ENCODE measurements at places on chromosomes 3 and 15.

DNA sequence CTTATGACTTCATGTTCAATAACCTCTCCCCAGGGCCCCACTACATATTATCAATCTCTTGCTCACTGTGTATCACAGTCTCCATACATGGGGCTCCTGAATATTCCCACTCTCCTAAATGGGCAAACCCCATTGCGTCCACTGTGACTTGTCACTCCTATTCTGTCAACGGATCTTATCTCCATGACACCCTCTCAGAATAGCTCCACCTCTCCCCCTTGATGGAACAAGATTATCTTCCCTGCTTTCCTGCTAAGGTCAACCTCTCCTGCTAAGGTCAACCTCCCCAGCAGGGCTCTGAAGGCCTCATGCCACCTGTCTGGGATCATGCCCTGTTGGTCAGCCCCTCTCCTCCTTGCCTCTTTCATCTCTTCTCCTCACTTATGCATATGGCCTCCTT lies 1.8 kb downstream of the CLDN18 start:
- no peak for DNase-seq

DNA sequence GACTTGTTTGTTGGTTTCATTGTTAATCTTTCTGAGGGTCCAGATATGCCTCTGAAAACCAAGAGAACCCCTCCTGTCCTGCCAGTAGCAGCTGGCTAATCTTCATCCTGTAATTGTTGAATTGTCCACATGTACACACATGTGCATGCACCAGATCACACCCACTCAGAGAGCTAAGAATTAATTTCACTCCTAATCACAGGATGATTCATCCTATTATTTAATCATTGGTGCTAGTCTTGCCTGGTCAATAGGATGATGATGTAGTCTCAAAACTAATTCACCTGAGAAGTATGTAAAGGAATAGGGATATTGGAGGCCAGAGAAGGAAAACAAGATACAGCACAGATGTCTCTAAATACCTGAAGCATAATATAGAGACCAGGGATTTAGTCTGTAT lies 7.8 kb upstream of the AHSG start:
- DNase-seq: no peak

DNA sequence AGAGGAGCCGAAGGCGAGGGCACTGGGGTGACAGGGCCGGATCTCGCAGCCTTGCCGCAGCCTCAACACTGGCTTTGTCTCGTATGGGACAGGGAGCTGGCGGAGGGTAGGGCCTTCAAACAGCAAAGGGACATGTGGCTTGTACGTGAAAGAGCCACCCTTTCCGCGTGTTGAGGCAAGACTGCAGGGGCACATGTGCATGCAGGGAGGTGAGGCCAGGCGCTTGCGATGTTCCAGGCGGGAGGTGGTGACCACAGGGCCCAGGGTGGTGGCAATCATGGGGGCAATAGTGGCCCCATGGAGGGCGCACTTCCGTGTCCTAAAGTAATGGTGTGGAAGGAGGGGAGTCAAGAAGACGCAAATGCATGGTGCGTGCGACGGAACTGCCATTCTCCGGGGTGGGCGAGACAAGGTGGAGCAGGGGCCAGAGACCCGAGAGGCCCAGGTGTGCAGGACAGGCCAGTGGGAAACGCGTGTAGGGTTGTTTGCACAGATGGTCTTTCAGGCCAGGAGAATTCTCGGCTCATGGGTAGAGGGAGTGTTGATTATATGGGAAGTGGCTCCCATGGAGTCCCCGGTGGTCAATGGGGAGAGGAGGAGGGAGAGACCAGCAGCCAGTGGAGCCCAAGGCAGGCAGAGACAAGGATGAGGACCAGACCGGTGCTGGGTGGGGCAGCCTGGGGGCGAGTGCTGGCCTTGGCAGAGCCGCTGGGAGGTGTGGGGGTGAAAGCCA lies 45.8 kb upstream of the PCSK6 start:
- no peak for DNase-seq

- DNase-seq: peak; percentile 17
Observed at GRCh38 chr3:99902091-99902490, 84.4 kb downstream of the CMSS1 start.

- no peak for DNase-seq
Observed at GRCh38 chr3:26281284-26281985, 341.1 kb upstream of the LRRC3B start.

GRCh38 chr3:187967993-187968392 lies 186.0 kb upstream of the LPP start:
- no peak for DNase-seq

DNA sequence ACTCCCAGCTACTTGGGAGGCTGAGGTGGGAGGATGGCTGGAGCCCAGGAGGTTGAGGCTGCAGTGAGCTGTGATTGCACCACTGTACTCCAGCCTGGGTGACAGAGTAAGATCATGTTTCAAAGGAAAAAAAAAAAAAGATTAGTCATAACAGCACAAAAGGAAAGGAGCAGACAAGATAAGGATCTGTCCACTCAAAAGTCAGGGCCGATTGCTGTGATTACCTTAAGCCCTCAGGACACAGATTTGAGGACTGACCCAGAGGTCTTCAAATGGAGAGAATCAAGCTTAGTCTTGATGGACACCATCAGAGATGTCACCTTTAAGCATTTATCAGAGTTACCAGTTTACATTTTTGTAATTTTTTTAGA lies 23.9 kb upstream of the HEG1 start:
- no peak for DNase-seq

DNA sequence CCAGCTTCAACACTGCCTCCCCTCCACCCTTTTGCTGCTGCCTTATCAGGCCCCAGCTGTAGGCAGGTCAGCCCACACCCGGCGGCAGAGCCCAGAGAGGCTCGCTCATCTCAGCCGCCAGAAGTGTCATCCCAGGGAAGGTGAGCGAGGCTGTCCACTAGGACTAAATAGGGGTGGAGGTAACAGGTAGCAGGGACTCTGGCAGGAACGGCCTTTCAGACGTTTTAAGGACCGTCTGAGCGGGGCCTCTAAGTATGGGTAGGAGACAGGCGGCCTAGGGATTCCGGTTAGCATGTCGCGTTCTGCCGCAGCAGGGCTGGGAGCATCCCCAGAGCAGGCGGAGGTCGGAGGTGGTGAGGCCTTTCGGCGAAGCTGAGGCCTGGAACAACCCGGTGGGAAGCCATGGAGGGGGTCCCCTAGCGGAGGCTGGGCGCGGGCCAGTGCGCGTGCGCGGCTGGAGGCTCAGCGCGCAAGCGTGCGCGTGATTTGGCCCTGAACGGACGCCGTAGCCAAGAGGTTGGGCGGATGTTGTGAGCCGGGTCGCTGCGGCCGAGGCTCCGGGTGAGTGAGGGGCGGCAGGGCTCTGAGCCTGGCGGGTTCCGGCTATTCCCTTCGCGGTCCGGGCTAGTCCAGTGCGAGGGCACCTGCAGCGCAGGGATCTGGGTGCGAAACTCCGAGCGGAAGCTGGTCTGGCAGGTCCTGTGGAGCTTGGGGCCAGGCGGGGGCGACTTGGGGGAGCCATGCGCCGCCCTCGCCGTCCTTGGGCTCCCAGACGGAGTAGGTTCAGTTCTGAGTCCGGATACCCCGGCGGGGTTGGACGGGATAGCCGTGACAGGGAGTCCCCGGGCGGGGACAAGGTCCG lies at the start of the genes MST1 and RNF123:
TSS of gene MST1 (minus strand) at position 429 of the 862 bp plus-strand sequence. CDS start 783 bp downstream, outside the sequence.
TSS of gene RNF123 (plus strand) at position 512 of the 862 bp plus-strand sequence. CDS start 1,609 bp downstream, outside the sequence.
- DNase-seq: peak; percentile 94

- no peak for DNase-seq
Observed at GRCh38 chr3:149015393-149015792, 24.1 kb downstream of the GYG1 start.

DNA sequence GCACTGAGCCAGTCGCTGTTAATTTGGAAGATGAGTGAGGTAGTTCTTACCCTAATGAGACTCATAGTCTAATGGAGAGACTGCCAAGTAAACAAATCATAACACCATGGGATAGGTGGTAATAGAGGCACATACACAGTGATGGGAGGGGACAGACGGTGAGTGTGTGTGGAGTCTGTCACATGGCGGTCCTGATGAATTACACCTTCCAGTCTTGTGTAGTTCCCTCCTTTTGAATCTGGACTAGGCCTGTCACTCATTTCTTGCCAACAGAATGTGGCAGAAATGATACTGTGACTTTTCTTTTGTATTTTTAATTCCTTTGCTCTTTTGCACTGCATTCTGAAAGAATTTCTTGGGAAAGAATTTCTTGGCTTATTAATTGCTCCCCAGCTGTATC lies 78.1 kb downstream of the NR1D2 start:
- DNase-seq: no peak

- DNase-seq: no peak
Observed at GRCh38 chr3:10380906-10381305, 60.0 kb upstream of the SEC13 start.

DNA sequence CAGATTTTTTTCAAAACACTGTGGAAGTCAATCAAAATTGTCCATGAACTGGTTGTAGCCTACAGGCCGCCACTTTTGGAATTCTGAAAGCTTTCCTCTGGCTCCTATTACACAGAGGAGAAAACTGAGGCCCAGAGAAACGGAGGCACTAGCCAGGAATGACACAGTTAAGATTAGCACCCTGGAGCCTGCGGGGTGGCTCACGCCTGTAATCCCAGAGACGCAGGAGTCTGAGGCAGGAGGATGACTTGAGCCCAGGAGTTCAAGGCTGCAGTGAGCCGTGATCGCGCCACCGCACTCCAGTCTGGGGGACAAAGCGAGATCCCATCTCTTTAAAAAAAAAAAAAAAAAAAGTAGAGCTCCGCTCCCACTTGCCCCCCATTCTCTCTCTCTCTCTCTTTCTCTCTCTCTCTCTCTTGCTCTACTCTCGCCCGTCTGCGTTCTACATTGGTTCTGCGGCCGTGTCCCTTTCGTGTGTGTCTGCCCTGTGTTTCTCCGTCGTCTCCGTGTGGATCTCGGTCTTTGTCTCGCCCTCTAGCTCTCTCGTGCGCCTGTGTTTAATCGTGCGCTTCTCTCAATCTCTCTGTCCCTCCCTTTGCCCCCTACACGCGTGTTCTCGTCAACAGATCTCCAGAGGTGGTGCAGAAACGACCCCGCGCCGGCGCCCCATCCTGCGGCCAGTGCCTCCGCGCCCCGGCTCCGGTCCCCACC lies 512 bp upstream of the TRH start:
- DNase-seq: no peak

DNA sequence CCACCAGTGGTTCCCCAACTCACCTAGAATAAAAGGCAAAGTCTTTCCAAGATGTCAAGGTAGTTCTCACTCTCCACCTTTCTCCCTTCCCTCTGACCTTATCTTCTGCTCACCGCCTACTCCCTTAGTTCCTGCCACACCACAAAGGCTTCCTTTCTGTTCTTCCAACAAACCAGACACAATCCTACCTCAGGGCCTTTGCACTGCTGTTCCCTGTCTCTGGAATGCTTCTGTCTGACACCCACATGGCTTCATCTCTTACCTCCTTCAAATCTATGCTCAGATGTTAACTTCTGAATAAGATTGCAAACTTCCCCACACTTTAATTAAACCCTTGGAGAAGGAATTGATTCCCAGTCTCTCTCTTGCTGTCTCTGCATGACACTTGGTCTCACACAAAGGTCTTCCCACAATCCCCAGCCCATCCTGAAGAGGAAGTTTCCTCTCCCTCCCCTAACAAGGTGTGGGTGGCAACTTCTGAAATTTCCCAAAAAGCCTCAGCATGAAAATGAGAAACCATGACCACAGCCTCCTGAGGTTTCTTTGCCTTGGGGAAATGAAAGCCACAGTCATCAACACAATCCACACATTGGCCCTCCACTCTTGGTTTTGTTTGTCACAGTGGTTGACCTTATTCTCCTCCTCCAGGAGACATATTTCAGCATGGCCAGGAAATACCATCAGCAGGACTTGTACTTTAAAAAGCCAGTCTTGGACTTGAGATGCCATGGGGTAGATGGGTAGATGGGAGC lies 3.0 kb upstream of the RYK start:
- peak; percentile 8 for DNase-seq

DNA sequence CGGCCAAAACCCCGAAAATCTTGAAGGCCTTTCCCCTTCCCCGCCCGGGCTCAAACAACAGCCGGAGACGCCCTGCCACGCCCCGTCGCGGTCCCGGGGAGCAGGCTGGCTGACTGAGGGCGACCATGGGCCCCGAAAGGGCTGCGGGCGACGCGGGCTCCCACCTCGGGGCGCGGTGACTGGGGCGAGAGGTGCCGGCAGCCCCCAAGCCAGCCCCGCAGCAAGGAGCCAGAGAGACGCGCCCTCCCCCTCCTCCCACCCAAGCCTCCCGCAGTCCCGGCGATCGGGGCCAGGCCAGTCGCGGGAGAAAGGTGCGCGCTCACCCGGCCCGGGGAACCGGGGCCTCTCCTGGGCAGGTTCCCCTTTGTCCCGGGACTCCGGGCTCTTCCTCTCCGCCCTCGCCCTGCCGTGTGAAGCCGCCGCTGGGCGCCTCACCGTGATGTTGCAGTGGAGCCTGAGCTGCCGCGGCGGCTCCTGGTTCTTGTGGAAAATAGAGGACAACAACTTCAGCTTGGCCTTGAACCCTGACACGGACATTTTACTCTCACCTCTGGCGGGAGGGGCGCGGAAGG lies 30.6 kb upstream of the ZSCAN2 start:
- peak; percentile 43 for DNase-seq

DNA sequence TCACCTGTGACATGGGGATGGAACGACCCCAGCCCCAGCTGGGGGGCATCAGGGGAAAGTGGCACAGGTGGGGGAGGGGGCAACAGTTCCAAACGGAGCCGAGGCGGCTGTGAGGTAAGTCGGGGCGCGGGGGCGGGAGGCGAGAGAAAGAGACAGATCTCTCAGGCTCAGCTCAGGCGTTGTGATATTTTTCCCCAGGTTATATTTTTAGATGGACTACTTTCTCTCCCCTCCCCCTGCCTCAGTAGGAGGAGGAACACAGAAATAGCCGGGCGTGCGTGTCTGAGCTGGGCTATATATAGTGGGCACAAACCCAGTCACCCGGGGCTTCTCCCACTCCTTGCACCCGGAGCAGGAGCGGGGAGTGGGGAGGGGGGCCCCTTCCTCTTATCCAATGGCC lies 91.0 kb upstream of the LINGO1 start:
- no peak for DNase-seq

DNA sequence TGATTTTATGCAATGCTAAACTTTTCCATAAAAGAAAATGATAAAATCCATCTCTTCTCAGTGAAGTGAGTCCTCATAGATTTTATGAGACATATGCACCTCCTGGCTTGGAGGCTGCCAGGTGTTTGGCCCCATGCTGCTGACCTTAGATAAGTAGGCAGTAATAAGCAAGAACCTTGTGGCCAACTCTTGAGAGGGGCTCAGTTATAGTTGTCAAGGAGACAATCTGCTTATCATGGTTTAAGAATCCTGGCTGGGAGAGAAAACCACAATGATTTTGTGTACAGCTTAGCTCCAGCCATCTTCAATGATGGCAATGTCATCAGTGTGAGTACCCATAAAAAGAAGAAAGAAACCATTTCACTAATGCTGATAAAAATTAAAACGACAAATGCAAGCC lies 252.1 kb downstream of the CPNE4 start:
- DNase-seq: no peak

DNA sequence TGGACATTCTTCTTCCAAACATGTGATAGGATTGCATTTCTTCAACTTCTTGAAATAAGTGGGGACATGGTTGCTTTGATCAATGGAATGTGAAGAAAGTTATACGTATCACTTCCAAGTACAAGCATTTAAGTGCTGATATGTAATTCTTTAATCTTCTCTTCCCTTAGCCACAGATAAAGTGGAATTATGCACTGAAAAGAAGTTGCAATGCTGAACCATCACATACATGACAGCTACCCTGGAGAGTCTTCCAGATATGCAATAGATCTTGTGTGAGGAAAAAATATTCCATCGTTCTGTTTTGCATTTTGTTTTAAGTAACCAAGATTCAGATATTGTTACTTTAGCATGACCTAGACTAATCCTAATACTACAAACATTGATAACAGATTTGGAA lies 674.3 kb downstream of the NSUN3 start:
- DNase-seq: no peak

All from GM06990 (cell line).